ENCODE measurements at places on chromosomes 1 and 21. TPM values are rescaled to one million over a fixed set of nuclear protein-coding genes. Genes with fewer than 3 reads are reported as not detected.

Gene SLC2A5
- total RNA-seq = 0.07 TPM

Gene CD164L2
- 0.60 TPM for total RNA-seq

Gene KRTAP20-3
- not detected for total RNA-seq

Gene TBX19
- total RNA-seq = 1.8 TPM

Gene TSPAN2
- not detected for total RNA-seq

Gene SIK1
- total RNA-seq = 5.0 TPM

Gene GPR89B
- 25.0 TPM for total RNA-seq

Gene ATAD3C
- 0.40 TPM for total RNA-seq

Gene ACTL8
- 1.3 TPM for total RNA-seq

Gene TEX38
- total RNA-seq = 1.0 TPM

Gene NBPF4
- 0.79 TPM for total RNA-seq

Gene ALPL
- 0.25 TPM for total RNA-seq

Gene HSD3B1
- total RNA-seq = not detected

Gene KCNAB2
- 6.3 TPM for total RNA-seq

Gene FMO4
- total RNA-seq = 2.6 TPM

Gene RGS13
- 0.13 TPM for total RNA-seq

Gene RALGPS2
- total RNA-seq = 7.4 TPM

Gene NHLH1
- 10.7 TPM for total RNA-seq

Gene MIXL1
- total RNA-seq = 0.36 TPM

Gene GPR3
- 0.56 TPM for total RNA-seq

Gene PSMB4
- 385 TPM for total RNA-seq

Gene FLG
- total RNA-seq = 0.21 TPM

Gene HLCS
- 8.7 TPM for total RNA-seq

Gene KRTAP19-8
- total RNA-seq = not detected

Gene LCE1A
- total RNA-seq = not detected

Gene C1orf185
- total RNA-seq = not detected

Gene KRTAP13-2
- not detected for total RNA-seq

Gene RSPO1
- total RNA-seq = 0.42 TPM

Gene SYPL2
- total RNA-seq = 1.2 TPM

Gene LCE6A
- total RNA-seq = not detected

All from motor neuron (in vitro differentiated cells).